Stimulated activated CD4-positive, alpha-beta T cell treated with anti-CD3 and anti-CD28 coated beads, Interleukin-1b, Interleukin-23, amount 100 ng/mL, for 1 hour (primary cell): ENCODE measurements at places on chromosomes 2 and 18.

DNA sequence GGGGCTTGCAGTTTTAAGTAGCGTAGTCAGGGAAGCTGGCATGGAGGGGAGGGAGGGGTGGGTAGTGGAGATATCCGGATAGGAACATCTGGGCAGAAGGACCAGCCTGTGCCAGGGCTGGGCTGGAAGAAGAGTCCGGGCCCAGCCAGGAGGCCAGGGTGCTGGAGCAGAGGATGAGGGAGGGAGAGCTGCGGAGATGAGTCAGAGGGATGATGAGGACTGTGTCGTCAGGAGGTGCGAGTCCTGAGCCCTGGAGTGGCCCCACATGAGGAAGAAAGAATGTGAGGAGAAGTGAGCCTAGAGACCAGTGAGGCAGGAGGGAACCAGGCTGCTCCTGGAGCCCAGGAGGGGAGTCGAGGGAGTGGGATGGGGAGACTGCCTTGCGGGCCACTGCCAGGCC lies 82.4 kb downstream of the CTIF start:
- no peak for DNase-seq

- DNase-seq: no peak
These were observed 52.8 kb downstream of the IKZF2 start for GRCh38 chr2:213098612-213099011.

- DNase-seq: no peak
These were observed 68.2 kb downstream of the HS6ST1 start for GRCh38 chr2:128250229-128251025.

DNA sequence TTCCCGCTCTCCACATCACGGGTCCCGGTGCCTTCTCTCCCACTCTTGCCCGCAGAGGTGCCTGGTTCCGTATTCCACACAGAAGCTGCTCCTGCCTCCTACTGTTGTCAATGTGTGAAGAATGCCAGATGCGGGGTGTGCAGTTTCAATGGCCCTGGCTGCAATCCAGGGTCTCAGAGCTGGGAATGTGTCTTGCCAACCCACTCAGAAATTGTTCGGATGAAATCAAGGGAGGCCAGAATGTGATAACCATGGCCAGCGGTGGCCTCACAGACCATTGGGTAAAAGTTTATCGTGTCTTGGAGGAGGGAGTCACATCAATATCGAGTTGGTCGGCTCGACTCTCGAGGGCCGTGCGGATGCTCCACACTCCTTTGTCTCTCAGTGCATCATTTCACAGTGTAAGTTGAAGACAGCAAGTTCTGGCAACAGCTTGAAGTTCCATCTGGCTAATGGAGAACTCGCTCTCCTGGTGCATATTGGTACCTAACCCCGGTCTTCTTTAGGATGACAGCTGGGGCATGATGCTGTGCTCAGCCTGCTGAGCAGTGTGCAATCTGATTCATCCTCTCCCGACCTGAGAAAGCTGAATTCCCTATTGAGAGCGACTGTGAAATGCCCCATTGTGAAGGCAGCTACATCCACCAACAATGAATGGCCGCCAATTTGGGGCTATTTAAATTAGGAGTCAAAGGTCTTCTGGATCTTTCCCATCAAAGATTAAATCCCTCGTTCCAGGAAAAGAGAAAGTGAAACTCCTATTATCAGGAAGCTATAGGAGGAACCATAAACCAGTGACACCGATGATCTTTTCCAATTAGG lies 389.0 kb downstream of the SOX11 start:
- DNase-seq: no peak

GRCh38 chr2:196549052-196549451 lies 90.5 kb upstream of the CCDC150 start:
- no peak for DNase-seq

GRCh38 chr2:3392216-3392615 lies 12.7 kb downstream of the TRAPPC12 start:
- no peak for DNase-seq

GRCh38 chr2:147642765-147643164 lies 202.1 kb upstream of the ACVR2A start:
- DNase-seq: no peak

- no peak for DNase-seq
These were observed 76.1 kb upstream of the MYCN start for GRCh38 chr2:15864176-15864769.

- DNase-seq: no peak
These were observed 507.6 kb downstream of the PID1 start for GRCh38 chr2:228763379-228763981.

- no peak for DNase-seq
These were observed 372.1 kb upstream of the MYT1L start for GRCh38 chr2:2703172-2703571.

- DNase-seq: no peak
These were observed 108.3 kb upstream of the NCKAP5 start for GRCh38 chr2:133676392-133677130.

GRCh38 chr18:31791817-31792579 lies 31.3 kb upstream of the SLC25A52 start:
- no peak for DNase-seq

DNA sequence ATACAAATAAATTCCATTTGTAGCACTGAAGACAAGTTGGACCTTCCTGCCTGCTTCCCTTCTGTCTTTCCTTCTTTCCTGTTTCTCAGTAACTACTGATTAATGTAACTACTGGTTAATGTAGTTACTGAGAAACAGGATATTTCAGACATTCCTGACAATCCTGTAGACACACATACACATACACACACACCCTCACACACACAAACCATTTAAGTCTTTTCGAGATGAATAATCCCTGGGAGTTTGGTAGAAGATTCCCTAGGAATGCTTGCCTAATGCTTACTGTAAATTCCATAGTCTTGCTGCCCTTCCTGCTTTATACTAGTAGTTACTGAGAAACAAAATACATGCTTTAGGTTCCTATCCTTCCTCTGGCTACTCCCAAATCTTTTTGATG lies 83.9 kb downstream of the PIK3C3 start:
- no peak for DNase-seq

DNA sequence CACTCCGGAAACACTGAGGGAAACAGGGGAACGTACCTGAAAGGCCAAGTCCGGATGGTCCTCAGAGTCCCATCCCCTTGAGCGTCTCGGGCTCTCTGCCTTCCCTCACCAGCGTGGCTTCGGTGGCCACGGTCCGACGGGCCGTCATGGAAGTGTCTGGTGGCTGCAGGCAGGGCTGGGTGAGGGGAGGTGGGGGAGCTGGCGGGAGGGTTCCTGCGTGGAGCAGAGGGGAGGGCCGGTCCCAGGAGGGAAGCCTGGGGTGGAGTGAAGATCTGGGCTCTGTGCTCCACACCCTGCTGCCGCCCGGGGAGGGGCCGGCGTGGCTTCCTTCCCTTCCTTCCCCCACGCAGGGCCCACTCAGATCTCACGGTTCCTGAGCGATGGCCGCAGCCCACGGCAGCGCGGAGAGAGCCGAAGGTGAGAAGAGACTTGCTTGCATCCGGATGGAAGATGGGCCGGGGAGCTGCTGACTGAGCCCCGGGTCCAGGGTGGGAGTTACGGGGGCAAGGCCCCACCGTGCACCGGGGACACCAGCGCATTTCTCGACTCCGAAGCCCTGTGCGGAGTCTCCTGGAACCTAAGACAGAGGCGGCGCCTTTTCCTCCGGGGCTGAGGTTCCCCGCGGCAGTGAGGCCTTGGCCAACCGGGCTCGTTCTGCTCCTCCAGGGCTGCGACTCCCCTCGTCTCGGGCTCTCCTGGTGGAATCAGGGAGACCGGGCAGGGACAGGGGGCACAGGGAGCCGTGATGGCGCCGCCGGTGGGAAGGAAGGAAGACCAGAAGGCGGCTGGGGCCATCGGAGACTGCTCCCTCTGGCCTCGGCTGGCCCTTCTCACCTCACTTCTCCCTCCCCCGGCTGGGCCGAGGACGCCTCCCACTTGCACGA lies 49.1 kb downstream of the KCNF1 start:
- DNase-seq: no peak

DNA sequence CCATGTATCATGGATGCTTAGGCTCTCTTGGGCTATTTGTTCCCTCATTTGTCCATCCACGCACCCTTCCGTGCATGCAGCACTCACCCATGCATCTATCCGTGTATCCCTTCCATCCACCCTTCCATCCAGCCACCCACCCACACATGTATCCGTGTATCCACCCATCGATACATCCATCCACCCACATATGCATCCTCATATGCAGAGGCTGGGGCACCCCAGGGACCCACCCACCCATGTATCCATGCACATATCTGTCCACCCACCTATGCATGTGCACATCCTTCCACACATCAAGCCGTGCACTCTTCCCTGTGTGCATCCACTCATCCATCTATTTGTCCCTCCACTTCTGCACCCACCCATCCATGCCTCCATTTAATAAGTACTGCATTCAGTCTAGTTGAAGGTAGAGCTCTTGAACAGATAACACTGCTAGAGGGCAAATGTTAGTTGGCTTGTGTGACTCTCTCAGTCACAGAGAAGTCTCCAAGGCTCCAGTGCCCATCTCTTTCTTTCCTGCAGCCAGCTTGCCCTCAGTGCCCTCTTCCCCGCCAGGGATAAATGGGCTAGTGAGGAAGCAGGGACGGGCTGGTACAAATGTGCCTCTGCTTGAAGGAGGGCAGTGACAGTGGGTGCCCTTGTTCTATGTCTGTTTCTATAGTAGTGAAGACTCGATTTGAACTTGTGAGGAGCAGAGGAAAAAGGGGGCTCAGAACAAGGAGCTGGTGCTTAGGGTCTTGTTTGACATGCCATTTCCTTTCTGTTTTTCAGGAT lies 61.5 kb downstream of the EMILIN2 start:
- DNase-seq: no peak

DNA sequence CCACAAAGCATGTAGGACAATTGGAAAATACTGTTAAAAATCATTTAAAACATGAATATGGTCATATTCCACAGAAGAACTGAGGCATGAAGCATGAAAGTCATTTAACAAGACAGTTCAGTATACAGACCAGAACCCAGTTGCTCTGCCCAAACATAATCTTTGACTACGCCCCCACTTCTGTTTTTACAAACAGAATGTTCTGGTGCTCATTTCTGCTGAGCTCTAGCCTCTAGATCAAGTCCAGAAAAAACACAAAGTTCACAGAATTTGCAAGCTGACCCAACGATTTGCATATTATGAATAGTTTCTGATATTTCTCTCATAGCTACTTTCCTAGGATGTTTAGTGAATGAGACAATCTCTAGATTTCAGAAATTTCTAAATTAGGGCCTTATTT lies 424.9 kb downstream of the PID1 start:
- no peak for DNase-seq

DNA sequence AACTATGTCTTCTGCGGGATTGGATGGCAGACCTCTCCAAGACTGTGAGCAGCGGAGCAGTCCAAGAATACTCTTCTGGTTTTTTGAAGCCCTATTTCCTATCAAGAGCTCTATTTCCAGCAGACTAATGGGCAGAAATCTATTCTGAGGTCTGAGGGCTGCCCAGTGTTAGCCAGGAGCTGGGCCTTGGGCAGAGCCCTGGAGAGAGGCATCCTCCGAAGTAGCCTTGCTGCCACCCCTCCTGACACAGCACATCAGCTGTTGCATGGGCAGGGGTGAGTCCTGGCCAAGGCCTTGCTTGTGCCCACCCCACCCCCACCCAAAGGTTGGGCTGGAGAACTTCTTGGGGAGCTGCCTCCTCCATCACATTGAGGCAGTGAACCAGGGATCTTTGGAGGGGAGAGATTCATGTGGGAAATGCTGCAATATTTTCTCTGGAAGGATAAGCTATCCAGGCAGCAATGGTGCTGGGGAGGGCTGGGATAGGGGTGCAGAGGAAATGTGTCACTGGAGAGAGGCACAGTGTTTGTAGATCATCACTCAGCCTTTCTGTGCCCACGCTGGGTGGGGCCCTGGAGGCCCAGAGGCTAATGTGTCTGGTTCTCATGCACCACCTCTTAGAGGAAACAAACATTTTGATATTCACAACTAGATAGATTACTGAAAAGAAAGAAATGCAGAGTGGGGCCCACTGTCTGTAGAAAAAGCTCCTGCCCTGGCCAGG lies 104.7 kb downstream of the VSNL1 start:
- no peak for DNase-seq

GRCh38 chr2:4174796-4175195 lies 471.4 kb downstream of the DCDC2C start:
- no peak for DNase-seq
